ENCODE measurements at places on chromosomes 1 and 21.
A peak's percentile ranks its signal among the peaks of the same experiment; 100 is the strongest.

DNA sequence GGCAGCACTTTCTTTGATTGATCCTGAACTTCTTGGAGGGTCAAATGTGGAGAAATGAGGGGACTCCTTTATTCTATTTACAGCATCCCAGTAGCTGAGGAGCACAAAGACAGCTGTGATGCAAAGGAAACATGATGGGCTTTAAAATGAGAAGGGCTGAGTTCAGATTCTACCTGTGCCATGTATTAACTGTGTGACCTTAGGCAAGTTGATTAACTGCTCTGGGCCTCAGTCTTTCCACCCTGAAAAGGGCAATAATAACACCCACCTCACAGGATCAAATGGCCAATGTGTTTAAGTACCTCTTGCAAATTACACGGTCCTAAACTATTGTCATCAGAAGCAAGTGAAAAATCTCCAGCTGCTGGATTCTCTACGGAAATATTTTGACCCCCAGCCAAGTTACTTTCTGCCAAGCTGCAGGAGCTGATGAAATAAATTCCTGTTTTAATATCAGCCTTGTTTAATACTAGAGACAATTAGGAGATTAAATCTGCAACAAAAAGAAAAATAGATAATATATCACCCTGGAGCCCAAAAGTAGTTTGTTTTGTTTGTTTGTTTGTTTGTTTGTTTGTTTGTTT lies 15.7 kb downstream of the TMEM81 start:
- no peak overlapping the region for H3K27ac ChIP-seq
- no peaks in the 10 kb centered on the region for H3K36me3 ChIP-seq
- H3K27me3 ChIP-seq, result no peaks in the 10 kb centered on the region
- DNase-seq, result no peak
- H3K4me3 ChIP-seq, result no peak overlapping the region
- H3K4me1 ChIP-seq, result no peaks in the 10 kb centered on the region

GRCh38 chr1:10823000-10823401 lies 26.6 kb upstream of the CASZ1 start:
- no peak overlapping the region for H3K4me3 ChIP-seq
- no peak overlapping the region for H3K27ac ChIP-seq

- H3K4me1 ChIP-seq, result peaks cover 25% of the 10 kb centered on the region
- H3K27me3 ChIP-seq, result no peaks in the 10 kb centered on the region
- peaks cover 7% of the 10 kb centered on the region for H3K36me3 ChIP-seq
- H3K27ac ChIP-seq, result no peak overlapping the region
- H3K4me3 ChIP-seq, result no peak overlapping the region
- DNase-seq, result peak; percentile 69
Measured at GRCh38 chr21:45128613-45129188, 54.3 kb downstream of the ADARB1 start.

GRCh38 chr1:49036700-49037099 lies 260.0 kb upstream of the BEND5 start:
- no peaks in the 10 kb centered on the region for H3K27me3 ChIP-seq
- no peaks in the 10 kb centered on the region for H3K36me3 ChIP-seq
- no peak overlapping the region for H3K4me3 ChIP-seq
- no peaks in the 10 kb centered on the region for H3K4me1 ChIP-seq
- H3K27ac ChIP-seq, result no peak overlapping the region

- no peak overlapping the region for H3K27ac ChIP-seq
- no peaks in the 10 kb centered on the region for H3K27me3 ChIP-seq
Measured at GRCh38 chr21:29146726-29147125, 16.3 kb downstream of the MAP3K7CL start.

GRCh38 chr1:93598396-93598795 lies 83.2 kb downstream of the BCAR3 start:
- no peaks in the 10 kb centered on the region for H3K4me1 ChIP-seq
- no peaks in the 10 kb centered on the region for H3K36me3 ChIP-seq
- no peak overlapping the region for H3K4me3 ChIP-seq
- H3K27ac ChIP-seq, result no peak overlapping the region
- no peak for DNase-seq

- no peak overlapping the region for H3K27ac ChIP-seq
- no peaks in the 10 kb centered on the region for H3K36me3 ChIP-seq
- H3K4me1 ChIP-seq, result peaks cover 8% of the 10 kb centered on the region
- no peak for DNase-seq
- H3K27me3 ChIP-seq, result peaks cover 19% of the 10 kb centered on the region
Measured at GRCh38 chr1:3669421-3669821, 17.1 kb downstream of the TP73 start.

DNA sequence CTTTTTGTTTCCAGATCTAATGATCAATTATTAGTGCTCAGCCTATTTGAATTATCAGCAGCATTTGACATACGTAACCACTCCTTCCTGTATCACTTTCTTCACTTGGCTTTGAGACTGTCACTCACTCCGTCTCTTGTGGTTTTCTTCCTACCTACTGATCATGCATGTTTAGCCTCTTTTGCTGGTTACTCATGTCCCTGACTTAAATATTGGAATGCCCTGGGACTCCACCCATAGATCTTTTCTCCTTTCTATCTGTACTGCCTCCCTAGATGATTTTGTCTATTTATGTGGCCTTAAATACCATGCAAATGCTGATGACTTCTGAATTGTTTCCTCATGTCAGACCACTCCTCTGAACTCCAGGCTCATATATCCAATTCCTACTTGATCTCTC lies 57.7 kb upstream of the PDE4B start:
- H3K27ac ChIP-seq, result no peak overlapping the region
- no peak overlapping the region for H3K4me3 ChIP-seq
- H3K4me1 ChIP-seq, result no peaks in the 10 kb centered on the region
- no peak for DNase-seq

DNA sequence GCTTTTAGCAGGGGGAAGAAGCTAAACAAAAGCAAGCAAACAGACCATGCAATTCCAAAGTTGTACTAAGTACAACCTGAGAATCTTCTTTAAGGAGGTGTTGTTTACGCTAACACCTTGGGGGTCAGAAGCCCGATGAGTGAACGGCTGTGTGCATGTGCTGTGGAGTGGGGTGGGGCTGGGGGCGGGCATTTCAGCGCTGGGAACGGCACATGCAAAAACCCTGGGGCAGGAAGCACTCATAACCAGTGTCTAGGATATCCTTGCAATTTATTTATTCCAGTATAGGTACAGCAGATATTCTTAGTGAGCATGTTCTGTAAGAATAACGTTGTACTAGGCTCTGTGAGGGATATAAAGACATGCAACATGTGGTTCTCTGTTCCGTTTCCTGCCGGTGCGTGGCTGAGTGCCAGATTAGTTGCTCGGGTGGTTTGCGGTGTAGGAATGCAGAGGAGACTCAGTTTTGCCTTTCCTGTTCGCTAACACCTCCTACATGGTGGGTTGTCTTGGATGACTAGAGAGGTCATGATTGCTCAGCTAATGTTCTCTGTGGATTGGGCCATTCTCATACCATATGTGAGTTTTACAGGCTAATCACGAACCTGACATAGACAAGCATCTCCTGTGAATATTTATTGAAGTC lies 3.7 kb downstream of the FASLG start:
- peaks cover 59% of the 10 kb centered on the region for H3K36me3 ChIP-seq
- no peaks in the 10 kb centered on the region for H3K27me3 ChIP-seq
- peak overlapping the region; percentile 97 for H3K4me3 ChIP-seq
- DNase-seq, result peak; percentile 86
- peaks cover 63% of the 10 kb centered on the region for H3K4me1 ChIP-seq

GRCh38 chr1:38083541-38083940 lies 36.9 kb upstream of the POU3F1 start:
- H3K27me3 ChIP-seq, result peaks cover 26% of the 10 kb centered on the region
- no peaks in the 10 kb centered on the region for H3K4me1 ChIP-seq
- no peak overlapping the region for H3K4me3 ChIP-seq

DNA sequence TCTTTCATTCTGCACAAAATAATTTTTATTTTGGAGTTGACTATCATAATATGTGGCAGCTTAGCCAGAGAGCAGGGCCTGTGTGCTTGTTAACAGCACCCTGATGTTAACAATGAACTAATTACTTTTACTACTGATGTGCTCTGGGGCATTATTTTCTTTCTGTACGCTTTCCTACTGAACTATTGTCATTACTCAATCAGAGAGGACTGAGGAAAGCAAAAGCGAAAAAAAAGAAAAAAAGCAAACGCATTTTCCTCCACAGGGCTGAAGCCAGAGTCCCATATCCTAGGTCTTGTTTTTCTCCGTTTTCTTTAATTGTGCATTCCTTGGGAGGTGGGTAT lies 221.2 kb downstream of the TTLL7 start:
- no peak overlapping the region for H3K4me3 ChIP-seq
- H3K4me1 ChIP-seq, result no peaks in the 10 kb centered on the region
- no peaks in the 10 kb centered on the region for H3K36me3 ChIP-seq
- H3K27me3 ChIP-seq, result peaks cover 8% of the 10 kb centered on the region

GRCh38 chr21:36087362-36088138 lies 17.7 kb downstream of the CBR1 start:
- H3K36me3 ChIP-seq, result no peaks in the 10 kb centered on the region
- DNase-seq, result no peak
- no peak overlapping the region for H3K4me3 ChIP-seq
- peaks cover 4% of the 10 kb centered on the region for H3K4me1 ChIP-seq

GRCh38 chr1:98028800-98029199 lies 108.0 kb upstream of the DPYD start:
- H3K27me3 ChIP-seq, result no peaks in the 10 kb centered on the region
- H3K36me3 ChIP-seq, result no peaks in the 10 kb centered on the region
- no peaks in the 10 kb centered on the region for H3K4me1 ChIP-seq
- no peak overlapping the region for H3K4me3 ChIP-seq

DNA sequence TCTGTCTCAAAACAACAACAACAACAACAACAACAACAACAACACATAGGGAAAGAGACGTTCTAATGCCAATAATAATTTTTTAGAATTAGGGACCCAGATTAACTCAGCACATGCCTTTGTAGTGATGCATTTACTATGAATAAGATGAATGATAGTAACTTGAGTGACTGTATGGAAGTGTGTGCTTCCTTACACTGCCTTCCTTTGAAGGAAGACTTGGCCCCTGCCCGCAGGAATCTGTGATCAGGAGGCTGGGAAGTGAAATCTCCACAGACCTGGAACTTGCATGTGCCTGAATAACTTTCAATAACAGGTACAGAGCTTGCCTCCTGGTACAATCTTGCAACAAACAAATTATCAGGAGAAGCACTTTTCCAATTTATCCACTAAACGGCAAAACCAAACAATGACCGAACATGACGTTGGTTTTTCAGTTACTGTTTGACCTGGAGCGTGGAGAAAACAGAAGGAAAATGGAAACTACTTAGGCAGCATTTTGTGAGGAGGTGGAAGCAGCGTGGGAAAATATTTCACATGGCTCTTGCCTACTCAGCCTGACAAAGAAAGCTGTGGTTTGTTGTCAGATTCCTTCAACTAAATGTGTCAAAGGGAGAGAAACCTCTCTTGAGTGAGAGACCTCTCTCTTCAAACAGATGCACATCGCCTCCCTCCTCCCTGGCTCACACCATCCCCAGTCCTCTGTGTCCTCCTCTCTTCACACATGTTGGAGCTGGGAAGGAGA lies 10.1 kb upstream of the ABCA4 start:
- DNase-seq, result no peak
- H3K4me1 ChIP-seq, result no peaks in the 10 kb centered on the region
- H3K36me3 ChIP-seq, result no peaks in the 10 kb centered on the region

- no peak for DNase-seq
- H3K4me3 ChIP-seq, result no peak overlapping the region
- H3K36me3 ChIP-seq, result no peaks in the 10 kb centered on the region
- H3K27ac ChIP-seq, result no peak overlapping the region
Measured at GRCh38 chr1:171310661-171311087, 3.3 kb upstream of the FMO4 start.

GRCh38 chr1:24930260-24931145 lies at the start of gene RUNX3:
Gene RUNX3 (minus strand): TSS chr1:24930276. CDS start chr1:24929868, 408 bp downstream.
- H3K27ac ChIP-seq, result peak within 1 kb of the TSS; percentile 100
- H3K27me3 ChIP-seq, result no peaks in the 10 kb centered on the region
- peak; percentile 94 for DNase-seq
- H3K4me1 ChIP-seq, result peaks cover 50% of the 10 kb centered on the region

- H3K4me3 ChIP-seq, result peak overlapping the region; percentile 10
- no peak for DNase-seq
- H3K36me3 ChIP-seq, result peaks cover 77% of the 10 kb centered on the region
- no peaks in the 10 kb centered on the region for H3K27me3 ChIP-seq
- peaks cover 52% of the 10 kb centered on the region for H3K4me1 ChIP-seq
Measured at GRCh38 chr1:154176337-154176736, 15.6 kb downstream of the TPM3 start.

GRCh38 chr1:219555806-219556205 lies 57.1 kb downstream of the ZC3H11B start:
- no peak for DNase-seq
- H3K36me3 ChIP-seq, result no peaks in the 10 kb centered on the region
- no peak overlapping the region for H3K4me3 ChIP-seq
- no peak overlapping the region for H3K27ac ChIP-seq

DNA sequence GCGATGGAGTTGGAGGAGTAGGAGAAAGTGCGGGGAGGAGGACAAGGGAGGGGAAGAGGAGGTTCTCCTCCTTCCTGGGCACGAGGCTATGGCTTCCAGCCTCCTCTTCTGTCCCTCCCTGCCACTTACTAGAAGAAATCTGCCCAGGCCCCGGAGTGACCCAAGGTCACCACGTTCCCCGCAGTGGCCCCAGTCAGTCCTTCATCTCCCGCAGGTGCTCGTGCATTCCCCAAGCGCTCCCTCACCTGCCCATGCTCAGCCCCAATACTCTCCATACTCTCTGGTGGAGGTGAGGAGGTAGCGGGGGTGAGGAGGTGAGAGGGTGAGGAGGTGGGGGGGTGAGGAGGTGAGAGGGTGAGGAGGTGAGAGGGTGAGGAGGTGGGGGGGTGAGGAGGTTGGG lies 85.4 kb downstream of the CCDC185 start:
- H3K4me3 ChIP-seq, result no peak overlapping the region
- no peaks in the 10 kb centered on the region for H3K36me3 ChIP-seq
- H3K27me3 ChIP-seq, result peaks cover 58% of the 10 kb centered on the region
- no peak overlapping the region for H3K27ac ChIP-seq

GRCh38 chr21:45588086-45588825 lies 46.0 kb upstream of the SLC19A1 start:
- DNase-seq, result no peak
- no peak overlapping the region for H3K27ac ChIP-seq
- no peaks in the 10 kb centered on the region for H3K36me3 ChIP-seq
- H3K4me1 ChIP-seq, result no peaks in the 10 kb centered on the region
- peaks cover 22% of the 10 kb centered on the region for H3K27me3 ChIP-seq

DNA sequence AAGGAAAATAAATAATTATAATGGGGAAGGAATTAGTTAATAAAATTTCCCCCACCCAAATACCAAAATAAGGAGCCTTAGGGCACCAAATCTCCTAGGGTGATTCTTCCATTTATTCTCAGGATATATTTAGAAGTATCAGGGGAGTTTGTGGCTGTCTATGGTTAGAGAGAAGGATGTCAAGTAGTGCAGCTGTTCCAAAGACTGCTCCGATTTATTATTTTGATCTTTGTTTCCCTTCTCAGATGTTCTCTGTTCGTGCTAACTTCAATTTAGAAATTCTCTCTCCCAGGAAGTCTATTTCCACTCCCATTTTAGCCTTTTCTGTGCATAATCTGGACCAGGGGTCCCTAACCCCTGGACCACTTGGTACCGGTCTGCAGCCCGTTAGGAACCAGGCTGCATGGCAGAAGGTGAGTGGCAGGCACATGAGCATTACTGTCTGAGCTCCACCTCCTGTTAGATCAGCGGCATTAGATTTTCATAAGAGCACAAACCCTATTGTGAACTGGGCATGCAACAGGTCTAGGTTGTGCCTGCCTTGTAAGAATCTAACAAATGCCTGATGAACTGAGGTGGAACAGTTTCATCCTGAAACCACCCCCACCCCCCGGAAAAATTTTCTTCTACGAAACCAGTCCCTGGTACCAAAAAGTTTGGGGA lies 9.3 kb upstream of the MAST2 start:
- H3K4me1 ChIP-seq, result no peaks in the 10 kb centered on the region
- H3K27ac ChIP-seq, result no peak overlapping the region
- H3K27me3 ChIP-seq, result peaks cover 35% of the 10 kb centered on the region
- no peak overlapping the region for H3K4me3 ChIP-seq
